ENCODE measurements at places on chromosomes 1 and 21.

DNA sequence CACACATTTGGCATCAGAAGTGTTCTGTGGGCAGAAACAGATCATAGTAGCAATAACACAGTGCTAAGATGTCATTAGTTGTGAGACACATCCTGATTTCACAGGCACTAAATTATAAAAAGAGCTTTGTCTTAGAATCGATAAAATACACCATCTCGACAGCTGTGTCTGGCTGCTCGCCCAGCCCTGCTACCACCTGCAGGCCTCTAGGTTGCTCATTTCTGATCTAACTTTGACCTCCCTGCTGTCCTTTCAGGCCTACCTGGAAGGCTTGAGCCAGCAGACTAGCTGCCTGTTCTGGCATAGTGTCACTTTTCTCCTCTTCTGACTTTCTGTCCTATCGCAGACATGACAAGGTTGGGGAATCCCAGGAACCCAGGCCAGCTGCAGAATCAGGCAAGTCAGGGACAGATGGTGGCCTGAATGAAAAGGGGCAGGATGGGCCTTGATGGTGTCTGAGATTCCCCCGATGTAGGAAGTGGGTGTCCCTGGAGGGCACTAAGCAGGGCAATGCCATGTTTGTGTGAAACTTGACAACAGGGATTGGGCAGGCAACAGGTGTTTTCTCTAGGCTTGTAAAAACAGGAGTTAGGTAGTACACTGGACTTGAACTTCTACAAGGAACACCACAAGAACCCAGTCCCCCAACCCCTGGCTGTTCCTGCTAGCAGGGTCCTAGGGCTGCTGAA lies 66.6 kb upstream of the RHOU start:
- no peak for DNase-seq

GRCh38 chr1:112296908-112297307 lies 99.1 kb upstream of the CTTNBP2NL start:
- DNase-seq: no peak

- no peak for DNase-seq
Measured at GRCh38 chr1:157521056-157521455, 31.3 kb downstream of the FCRL5 start.

DNA sequence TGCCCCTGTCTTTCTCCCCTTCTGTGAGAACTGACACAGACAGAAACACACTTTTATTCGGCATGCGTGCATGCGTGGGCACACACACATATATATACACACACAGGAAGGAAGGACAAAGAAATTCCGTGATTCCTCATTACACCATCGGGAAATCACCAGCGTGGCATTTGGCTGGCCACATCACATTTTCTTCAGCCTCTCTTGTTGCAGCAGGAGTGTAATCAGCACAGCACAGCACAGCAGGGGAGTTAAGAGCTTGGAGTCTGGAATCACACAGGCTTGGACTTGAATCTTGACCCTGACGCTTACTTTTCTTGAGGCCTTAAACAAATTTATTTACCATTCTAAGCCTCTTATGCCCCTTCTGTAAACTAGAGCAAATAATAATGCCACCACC lies 45.3 kb upstream of the EPHA8 start:
- no peak for DNase-seq

DNA sequence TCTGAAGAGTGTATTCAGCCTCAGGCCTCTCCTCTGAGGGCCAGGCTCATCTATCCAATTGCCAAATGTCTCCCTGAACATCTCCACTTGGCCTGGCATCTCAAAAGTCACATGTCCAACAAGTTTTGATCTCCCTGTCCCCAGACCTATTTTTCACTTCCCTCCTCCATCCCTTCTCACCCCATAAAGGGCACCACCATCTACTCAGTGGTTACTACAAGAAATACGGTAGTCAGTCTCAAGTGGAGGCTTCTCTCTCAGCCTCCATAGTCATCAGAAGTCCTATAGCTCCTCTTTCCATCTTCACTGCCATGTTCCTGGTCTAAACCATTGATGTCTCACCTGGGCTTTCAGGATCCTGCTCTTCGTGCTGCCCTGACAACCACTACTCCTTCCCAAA lies 82.5 kb upstream of the EDN2 start:
- DNase-seq: no peak

- no peak for DNase-seq
Measured at GRCh38 chr1:202107321-202107761, 15.4 kb upstream of the GPR37L1 start.

DNA sequence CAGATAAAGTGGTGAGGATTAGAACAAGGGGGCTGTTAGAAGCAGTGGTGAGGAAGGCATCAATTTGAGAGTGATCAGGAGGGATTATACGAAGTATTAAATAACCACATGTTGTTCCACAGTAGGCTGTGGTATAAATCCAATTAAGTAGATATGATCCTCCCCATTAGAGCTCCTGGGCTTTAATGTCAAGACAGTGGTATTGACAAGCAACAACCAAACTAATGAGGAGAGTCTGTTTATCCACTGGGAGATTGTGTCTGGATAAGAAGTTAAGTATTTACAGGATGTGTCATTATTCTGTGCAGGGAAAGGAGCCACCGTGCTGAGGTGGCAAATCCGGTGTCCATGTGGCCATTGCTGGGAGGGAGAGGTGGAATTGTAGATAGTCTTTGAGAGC lies 5.8 kb downstream of the ACTN2 start:
- no peak for DNase-seq

DNA sequence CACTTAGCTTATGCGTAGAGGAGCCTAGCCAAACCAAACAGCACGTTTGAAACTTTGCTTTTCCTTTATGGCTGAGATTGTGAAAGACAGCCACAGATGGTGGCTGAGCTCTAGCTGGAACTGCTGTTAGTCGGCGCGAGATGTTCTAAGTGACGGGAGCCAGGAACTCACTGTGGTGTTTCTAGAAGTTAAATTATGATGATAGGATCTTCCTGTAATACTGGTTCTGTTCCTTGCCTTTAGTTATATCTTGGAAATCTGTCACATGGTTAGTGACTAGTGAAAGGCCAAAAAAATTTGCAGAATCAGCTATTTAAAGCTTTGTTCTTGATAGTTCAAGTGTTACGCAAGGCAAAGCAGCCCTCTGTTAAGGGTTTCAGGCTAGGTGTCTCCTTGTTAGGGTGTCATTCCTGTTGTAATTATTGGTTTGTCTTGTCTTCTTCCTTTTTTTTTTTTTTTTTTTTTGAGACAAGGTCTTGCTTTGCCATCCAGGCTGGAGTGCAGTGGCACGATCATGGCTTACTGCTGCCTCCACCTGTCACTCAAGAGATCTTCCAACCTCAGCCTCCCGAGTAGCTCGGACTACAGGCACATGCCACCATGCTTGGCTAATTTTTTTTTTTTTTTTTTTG lies 22.6 kb downstream of the AK4 start:
- no peak for DNase-seq

GRCh38 chr21:46041183-46041582 lies 56.7 kb upstream of the COL6A2 start:
- DNase-seq: no peak

Measured in amygdala (tissue), 56 donors.